ENCODE measurements at places on chromosomes 6 and 20.
A peak's percentile ranks its signal among the peaks of the same experiment; 100 is the strongest.

GRCh38 chr6:80438772-80439171, 332.3 kb downstream of the BCKDHB start:
- peak; percentile 91 for DNase-seq

GRCh38 chr6:140436023-140436811, 1061.8 kb upstream of the CITED2 start:
- peak; percentile 70 for DNase-seq

DNA sequence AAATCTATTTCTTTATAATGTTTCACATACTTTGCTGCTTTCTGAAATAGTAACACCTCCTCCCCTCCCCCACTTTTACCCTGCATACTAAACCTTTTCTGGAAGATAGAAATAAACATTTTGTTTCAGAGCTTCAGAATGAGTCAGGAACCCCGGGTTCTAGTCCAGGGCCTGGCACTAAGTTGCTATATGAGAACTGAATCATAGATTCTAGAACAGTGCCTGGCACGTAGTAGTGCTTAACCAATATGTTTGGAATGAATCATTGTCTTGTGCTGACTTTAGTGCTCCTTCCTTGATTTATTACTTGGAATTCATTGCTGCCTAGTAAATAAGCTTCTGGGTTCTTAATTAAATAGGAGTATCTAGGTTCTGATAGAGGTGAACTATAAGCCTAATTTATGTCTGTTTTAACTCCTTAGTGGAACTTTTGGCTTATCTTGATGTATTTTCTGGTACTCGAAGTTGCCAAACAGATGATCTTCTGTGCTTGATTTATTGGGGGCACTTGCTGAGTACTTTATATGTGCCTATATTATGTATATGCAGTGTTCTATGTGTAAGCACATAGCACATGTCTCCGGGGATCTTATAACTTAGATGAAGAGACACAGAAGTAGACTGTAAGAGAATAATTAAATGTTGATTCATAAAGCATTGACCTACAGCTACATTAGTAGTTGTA, 18.6 kb downstream of the TAB2 start:
- peak; percentile 73 for DNase-seq

DNA sequence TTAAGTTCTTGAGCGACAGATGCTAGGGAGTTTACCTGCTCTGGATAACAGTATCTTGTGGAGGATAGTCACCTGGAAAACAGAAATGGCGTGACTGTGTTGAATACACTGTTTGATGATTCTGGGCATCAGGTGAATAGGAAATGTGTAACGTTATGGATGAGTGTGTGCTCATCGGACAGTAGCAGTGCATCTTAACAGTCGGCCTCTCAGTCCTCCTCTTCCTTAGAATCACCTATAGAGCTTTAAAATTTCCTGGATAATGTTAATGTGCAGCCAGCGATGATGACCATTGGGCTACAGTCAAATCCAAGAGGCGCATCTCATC, 217.7 kb downstream of the OR2B2 start:
- DNase-seq: no peak

GRCh38 chr6:89582669-89583325, 55.8 kb downstream of the LYRM2 start:
- no peak for DNase-seq

GRCh38 chr20:63969838-63970713, at the start of gene ZNF512B:
ZNF512B (minus strand) TSS chr20:63969930; CDS start chr20:63967950, 1,980 bp downstream.
- DNase-seq: no peak

- no peak for DNase-seq
These were observed 36.3 kb upstream of the FAM83D start for GRCh38 chr20:38889792-38890496.

DNA sequence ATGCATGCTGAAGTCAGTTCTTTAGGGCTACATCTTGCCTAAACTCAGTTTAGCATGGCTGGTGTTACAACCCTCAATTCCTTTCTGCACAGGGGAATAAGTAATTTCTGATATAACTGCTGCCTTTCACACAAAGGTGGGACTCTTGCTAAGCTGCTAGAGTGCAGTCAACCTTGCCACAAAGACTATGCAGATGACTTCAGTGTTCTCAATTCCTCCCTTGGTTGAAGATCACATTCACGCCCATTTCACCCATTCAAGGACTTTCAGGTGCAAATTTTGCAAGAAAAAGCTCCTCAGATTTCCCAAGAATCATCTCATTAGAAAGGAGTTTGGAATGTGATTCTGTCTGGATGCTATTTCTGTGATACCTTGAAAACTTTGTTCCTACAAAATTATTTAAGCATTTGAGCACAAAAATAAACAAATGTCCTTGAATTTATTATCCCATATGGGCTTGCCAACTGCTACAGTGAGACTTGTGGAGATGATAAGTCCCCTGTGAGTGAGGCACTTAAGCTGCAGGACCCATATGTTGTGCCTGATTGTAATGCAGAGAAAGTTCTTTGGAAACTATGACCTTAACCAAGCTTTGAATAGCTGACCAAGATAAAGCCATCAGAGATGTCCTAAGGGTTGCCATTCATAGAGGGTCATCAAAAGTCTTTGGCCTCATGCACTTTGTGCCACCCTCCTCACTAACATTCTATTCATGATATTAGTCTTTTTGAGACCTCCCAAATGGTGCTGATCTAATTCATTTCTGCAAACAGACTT, 111.8 kb downstream of the PLCB4 start:
- no peak for DNase-seq

- DNase-seq: no peak
These were observed 139.9 kb downstream of the BFSP1 start for GRCh38 chr20:17391127-17391771.

DNA sequence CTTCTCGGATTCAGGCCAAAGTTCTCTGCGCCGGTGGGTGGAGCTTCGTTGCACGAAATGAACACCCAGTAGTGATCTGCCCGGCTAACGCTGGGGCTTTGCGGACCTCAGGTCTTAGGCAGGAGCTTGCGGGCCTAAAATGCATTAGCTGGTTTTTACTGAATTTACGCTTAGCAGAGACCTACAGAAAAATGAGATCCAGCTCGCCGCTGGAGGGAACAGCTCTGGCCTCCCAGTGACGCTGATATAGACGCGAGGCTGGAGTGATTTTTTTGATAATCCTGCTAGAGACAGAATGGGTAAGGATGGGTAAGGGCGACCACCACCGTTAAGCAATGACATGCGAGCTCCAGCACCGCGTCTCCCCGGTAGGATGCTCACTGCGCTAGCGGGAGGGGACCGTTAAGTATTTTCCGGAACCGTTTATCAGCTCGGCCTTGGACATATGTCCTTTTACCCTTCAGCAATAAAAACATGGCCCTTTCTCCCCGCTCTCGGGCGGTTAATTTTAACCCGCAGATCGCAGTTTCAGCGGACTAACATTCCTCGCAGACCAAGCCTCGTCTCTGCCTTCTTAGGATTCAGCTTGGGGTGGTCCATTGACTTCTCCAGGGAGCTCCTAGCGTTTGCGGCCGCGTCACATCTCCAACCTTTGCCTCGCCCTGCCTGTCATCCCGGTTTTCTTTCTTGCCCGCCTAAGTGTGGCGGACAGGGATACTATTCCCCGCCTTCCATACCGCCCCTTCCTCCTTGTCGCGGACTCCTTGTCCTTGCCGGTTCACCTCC, 109.3 kb downstream of the GPX5 start:
- DNase-seq: no peak

- peak; percentile 84 for DNase-seq
These were observed 936 bp downstream of the ZDHHC14 start for GRCh38 chr6:157381631-157382621.

DNA sequence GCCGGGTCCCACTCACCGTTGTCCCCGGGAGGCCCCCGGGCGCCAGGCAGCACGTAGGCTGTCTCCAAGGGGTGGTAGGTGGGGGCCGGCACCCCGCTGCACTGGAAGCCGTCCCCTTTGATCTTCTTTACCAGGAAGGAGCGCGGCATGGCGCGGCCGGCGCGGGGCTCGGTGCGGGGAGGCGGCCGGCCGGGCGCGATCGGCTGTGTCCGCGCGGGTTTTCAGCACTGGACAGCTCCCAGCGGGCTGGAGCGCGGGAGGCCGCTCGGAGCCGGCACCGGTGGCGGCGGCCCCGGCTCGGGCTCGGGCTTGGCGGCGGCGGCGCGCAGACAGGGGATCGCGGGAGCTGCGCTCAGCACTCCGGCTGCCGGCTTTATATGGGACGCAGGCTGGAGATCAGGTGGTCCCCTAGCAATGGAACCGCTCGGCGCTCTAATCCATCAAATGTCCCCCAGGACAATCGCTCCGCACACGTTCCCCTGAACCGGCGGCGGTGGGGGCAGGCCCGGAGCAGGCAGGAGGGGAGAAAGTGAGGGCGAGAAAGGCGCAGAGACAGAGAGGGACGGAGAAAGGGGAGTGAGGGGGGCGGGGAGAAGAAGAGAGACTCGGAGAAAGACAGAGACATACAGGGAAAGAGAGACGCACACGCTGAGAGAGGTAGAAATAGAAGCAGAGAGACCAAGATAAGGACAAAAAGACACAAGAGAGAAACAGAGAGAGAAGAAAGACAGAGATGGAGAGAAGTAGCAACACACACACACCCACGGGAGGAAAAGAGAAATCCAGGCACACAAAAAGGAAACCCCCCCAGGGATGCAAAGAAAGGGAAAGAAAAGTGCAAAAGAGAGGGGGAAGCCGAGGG, at the start of gene SCRT2:
Gene SCRT2, minus strand, starts transcription at position 350 of the 862 bp plus-strand sequence. Its CDS starts 201 bp downstream, at position 149.
- peak; percentile 90 for DNase-seq

GRCh38 chr6:85580118-85580877, 13.4 kb downstream of the SNX14 start:
- no peak for DNase-seq

- no peak for DNase-seq
These were observed 5.6 kb downstream of the NR2E1 start for GRCh38 chr6:108171291-108171917.

- no peak for DNase-seq
These were observed 167.6 kb downstream of the GMDS start for GRCh38 chr6:2077826-2078225.

DNA sequence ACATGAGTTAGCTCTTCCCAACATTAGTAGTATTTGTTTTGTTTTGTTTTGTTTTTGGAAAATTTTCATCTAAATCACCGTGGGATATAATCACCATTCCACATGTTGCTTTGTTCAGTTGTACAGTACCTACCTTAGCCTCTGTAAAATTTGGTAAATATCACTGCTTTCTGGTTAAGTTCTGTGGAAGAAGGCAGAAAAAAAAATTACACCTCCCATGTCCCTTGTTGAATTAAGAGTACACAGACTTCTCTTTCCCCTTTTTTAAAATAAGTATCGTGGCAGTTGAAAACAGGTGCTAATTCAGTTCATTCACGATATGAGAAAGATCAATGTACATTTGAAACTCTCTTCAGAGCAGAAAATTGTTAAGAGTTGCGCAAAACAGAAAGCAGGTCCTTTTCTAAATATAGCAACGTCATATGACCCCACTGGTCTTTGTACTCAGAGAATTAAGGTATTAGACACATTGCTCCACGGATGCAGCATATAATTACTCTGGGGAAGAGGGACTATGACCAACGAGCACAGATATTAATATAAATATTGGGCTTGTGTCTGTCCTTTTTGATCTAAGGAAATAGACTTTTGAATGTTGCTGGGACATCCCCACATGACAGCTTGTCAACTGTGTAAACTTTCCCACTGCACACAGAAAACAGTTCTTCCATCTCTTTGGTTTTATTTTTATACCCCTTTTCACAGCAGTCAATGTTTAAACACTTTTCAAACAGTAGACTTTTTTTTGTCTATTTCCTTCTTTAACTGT, 58.6 kb upstream of the ZNF217 start:
- DNase-seq: no peak
